ENCODE measurements at places on chromosomes 12 and 14. TPM values are rescaled to one million over a fixed set of nuclear protein-coding genes. Genes with fewer than 3 reads are reported as not detected.

GRCh38 chr12:117599849-117600248 is 238.4 kb upstream of the NOS1 start:
- DNase-seq = no peak
- H3K36me3 ChIP-seq = no peaks in the 10 kb centered on the region
- no peak overlapping the region for H3K4me3 ChIP-seq
- no peaks in the 10 kb centered on the region for H3K4me1 ChIP-seq
- no peak overlapping the region for H3K27ac ChIP-seq

DNA sequence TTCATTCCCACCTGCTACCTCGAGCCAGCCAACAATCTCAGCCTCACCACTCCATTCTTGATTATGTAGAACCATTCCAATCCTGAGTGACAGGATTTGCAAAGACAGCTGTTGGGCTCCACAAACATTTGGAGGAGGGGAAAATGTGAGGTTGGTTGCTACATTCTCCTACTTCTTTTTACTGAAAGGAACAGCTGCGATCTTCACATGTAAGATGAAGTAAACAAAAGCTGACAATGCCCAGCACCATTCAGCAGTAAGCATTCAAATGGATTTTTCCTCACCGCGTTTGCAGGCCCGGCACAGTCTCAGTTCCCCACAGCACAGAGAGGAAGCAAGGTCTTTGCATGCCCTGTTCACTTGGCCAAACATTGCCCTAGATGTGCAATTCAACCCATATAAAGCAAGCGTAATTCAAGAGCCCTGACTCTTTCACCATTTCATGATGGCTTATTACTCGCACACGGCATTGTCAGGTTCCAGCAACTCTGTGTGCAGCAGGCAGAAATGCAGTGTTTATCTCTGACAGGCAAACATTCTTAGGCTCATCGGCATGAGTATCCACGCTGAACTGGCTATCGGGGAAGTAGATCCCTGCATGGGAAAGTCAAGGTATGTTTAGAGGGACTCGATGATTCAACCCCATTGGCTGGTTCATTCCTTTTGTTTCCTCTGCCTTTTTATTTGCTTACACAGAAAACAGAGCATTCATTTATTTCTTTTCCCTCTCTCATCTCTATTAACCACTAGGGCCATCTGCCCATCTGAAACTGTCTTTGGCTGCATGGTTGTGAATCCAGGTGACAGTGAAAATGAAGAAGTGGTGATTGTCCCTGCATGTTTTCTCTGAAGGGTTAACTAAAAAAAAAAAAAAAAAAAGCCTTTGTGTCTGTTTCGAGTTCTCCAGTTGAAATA is 236.1 kb upstream of the PLEKHG7 start:
- H3K4me3 ChIP-seq = no peak overlapping the region
- peaks cover 51% of the 10 kb centered on the region for H3K4me1 ChIP-seq
- no peak for DNase-seq
- H3K27me3 ChIP-seq = no peaks in the 10 kb centered on the region

DNA sequence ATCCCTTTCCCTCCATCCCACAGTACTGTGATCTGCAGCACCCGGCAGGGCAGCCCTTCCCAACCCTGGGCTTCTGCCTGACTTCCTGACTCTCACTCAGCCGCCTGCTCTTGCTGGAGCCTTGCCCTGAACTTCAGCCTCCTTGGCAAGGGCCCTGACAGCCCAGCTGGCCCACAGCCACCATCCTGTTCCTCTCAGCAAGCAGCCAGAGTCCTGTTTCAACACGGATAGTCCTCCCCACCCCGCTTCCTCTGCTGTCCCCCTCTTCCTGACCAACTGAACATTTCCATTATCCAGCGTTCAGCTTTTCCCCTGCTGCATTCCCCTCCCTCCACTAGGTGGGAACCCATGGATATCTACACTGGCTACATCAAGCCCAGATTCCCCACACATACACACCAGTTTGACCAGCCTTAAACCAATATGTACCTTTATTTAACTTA is 74.0 kb upstream of the MDM1 start:
- H3K27ac ChIP-seq = peak overlapping the region; percentile 85
- peaks cover 32% of the 10 kb centered on the region for H3K4me1 ChIP-seq

- H3K36me3 ChIP-seq = peaks cover 28% of the 10 kb centered on the region
- peak; percentile 59 for DNase-seq
- no peaks in the 10 kb centered on the region for H3K27me3 ChIP-seq
- peak overlapping the region; percentile 95 for H3K27ac ChIP-seq
- peak overlapping the region; percentile 99 for H3K4me3 ChIP-seq
- peaks cover 52% of the 10 kb centered on the region for H3K4me1 ChIP-seq
Observed at GRCh38 chr12:118377884-118378470, 1.6 kb downstream of the SUDS3 start.

DNA sequence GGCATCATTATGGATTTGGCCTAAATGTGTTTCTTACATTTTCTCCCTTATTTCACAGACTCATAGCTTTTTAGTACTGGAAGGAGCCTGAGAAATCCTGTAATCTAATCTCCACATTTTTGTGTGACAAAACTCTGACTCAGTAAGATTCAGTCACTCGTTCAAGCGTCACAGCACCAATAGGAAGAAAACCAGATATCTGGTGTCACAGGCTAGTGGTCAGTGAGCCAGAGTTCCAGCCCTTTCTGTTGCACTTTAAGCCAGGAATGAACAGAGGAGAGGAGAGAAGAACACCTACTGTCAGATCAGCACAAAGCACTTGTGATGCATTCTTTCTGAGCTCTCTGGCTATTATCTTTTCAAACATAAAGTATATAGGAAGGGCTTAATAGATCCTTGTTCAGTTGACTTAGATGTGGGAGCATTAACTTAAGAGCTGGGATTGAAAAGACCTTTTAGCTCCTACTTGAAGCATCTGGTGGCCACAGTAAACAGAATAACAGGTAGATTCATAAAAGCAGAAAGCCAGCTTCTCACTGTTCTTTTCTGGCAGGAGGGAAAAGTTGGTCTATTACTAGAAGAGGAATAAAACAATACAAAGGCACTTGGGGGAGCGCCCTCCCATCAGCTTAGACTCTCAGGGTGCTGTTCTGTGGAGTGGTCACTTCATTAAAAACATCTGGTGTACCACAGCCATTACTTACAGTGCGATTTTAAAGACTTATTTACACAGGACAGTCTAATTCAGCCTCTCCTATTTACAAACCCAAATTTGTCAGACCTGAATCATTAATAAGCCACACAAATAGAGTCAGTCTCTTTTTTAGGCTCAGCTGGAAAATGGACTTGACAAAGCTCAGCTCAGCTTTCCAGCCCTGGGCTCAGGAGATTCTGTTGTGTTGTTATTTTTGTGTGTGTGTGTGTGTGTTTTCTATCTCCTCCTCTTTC is 12.2 kb upstream of the NID2 start:
- H3K36me3 ChIP-seq = no peaks in the 10 kb centered on the region
- H3K27me3 ChIP-seq = no peaks in the 10 kb centered on the region
- peak overlapping the region; percentile 30 for H3K27ac ChIP-seq
- H3K4me1 ChIP-seq = peaks cover 44% of the 10 kb centered on the region
- DNase-seq = no peak
- no peak overlapping the region for H3K4me3 ChIP-seq

- H3K4me3 ChIP-seq = no peak overlapping the region
- no peaks in the 10 kb centered on the region for H3K27me3 ChIP-seq
Observed at GRCh38 chr14:50040401-50040775, 76.0 kb downstream of the VCPKMT start.

DNA sequence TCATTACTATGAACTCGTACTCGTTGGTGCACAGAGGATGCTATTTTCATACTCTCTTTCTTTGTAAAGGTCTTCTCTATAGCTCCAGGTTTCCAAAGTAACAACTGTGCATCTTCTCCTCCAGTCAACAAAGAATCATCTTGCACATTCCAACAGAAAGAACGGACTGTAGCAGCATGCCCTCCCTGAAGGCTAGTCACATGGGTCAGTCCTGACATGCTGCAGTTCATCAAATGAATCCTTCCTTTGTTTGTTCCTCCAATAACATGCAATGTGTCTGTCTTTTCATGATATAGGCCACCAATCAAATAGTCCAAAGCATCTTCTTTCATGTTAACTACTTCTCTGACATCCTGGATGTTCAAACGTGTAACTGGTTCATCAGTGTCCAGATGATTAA is 42.9 kb downstream of the WDR89 start:
- peaks cover 45% of the 10 kb centered on the region for H3K36me3 ChIP-seq
- H3K4me3 ChIP-seq = no peak overlapping the region
- no peak overlapping the region for H3K27ac ChIP-seq
- DNase-seq = no peak
- H3K27me3 ChIP-seq = no peaks in the 10 kb centered on the region

GRCh38 chr12:111425655-111426054 is 19.9 kb downstream of the SH2B3 start:
- peak overlapping the region; percentile 97 for H3K27ac ChIP-seq
- peaks cover 100% of the 10 kb centered on the region for H3K4me1 ChIP-seq
- no peaks in the 10 kb centered on the region for H3K27me3 ChIP-seq
- DNase-seq = no peak
- H3K4me3 ChIP-seq = peak overlapping the region; percentile 36

- DNase-seq = no peak
- no peak overlapping the region for H3K4me3 ChIP-seq
Observed at GRCh38 chr12:47835831-47836155, 16.1 kb upstream of the HDAC7 start.

DNA sequence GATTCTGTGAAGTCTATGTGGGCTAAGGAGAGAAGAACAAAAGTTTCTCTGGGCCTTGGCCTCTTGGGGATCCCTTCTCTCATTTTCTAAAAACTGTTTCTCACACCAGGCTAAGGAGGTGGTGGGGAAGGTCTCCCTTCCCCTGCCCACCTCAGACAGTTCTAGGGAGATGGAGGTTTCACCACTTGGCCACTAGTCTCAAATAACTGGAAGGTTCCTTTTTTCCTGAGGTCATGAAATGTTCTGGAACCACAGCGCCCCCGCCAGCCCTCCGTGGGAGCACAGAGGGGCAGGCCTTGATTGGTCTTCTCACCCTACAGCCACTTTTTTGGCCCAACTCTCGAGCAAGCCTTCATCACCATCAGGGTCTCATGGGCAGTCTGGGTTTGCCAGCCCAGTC is 12.6 kb downstream of the C12orf43 start:
- peaks cover 64% of the 10 kb centered on the region for H3K36me3 ChIP-seq
- H3K4me3 ChIP-seq = no peak overlapping the region
- no peaks in the 10 kb centered on the region for H3K4me1 ChIP-seq
- no peak overlapping the region for H3K27ac ChIP-seq
- DNase-seq = no peak

The GPR84 gene
- total RNA-seq = not detected

The P2RX7 gene
- 1.6 TPM for total RNA-seq

The ALG10B gene
- 4.8 TPM for total RNA-seq

The HRK gene
- total RNA-seq = 0.77 TPM
